ENCODE measurements at places on chromosomes 12 and 14. TPM values are rescaled to one million over a fixed set of nuclear protein-coding genes. Genes with fewer than 3 reads are reported as not detected.

FOXN4 gene
- polyA plus RNA-seq = 0.11 TPM

SELPLG gene
- polyA plus RNA-seq = 13.0 TPM

MRPL52 gene
- polyA plus RNA-seq = 63.7 TPM

CEBPE gene
- not detected for polyA plus RNA-seq

KRT78 gene
- polyA plus RNA-seq = not detected

LYZ gene
- 73.9 TPM for polyA plus RNA-seq

SLC24A4 gene
- polyA plus RNA-seq = 2.2 TPM

NFATC4 gene
- polyA plus RNA-seq = 47.4 TPM

CCDC63 gene
- 0.18 TPM for polyA plus RNA-seq

KRT79 gene
- 0.21 TPM for polyA plus RNA-seq

CALCOCO1 gene
- 63.6 TPM for polyA plus RNA-seq

SCARB1 gene
- 21.6 TPM for polyA plus RNA-seq

FSCB gene
- not detected for polyA plus RNA-seq

CLEC2D gene
- polyA plus RNA-seq = 14.2 TPM

C12orf50 gene
- 0.43 TPM for polyA plus RNA-seq

AMHR2 gene
- not detected for polyA plus RNA-seq

LALBA gene
- polyA plus RNA-seq = not detected

SLCO1C1 gene
- 0.36 TPM for polyA plus RNA-seq

RNU4-1 gene
- polyA plus RNA-seq = not detected

FLVCR2 gene
- 12.7 TPM for polyA plus RNA-seq

B3GNT4 gene
- 0.24 TPM for polyA plus RNA-seq

PSEN1 gene
- polyA plus RNA-seq = 35.6 TPM
